ENCODE measurements at places on chromosomes 2 and 18.

- no peaks in the 10 kb centered on the region for H3K36me3 ChIP-seq
- H3K27ac ChIP-seq: no peak overlapping the region
- no peak overlapping the region for H3K4me3 ChIP-seq
- H3K4me1 ChIP-seq: no peaks in the 10 kb centered on the region
Observed at GRCh38 chr2:25063876-25064660, 22.2 kb downstream of the EFR3B start.

DNA sequence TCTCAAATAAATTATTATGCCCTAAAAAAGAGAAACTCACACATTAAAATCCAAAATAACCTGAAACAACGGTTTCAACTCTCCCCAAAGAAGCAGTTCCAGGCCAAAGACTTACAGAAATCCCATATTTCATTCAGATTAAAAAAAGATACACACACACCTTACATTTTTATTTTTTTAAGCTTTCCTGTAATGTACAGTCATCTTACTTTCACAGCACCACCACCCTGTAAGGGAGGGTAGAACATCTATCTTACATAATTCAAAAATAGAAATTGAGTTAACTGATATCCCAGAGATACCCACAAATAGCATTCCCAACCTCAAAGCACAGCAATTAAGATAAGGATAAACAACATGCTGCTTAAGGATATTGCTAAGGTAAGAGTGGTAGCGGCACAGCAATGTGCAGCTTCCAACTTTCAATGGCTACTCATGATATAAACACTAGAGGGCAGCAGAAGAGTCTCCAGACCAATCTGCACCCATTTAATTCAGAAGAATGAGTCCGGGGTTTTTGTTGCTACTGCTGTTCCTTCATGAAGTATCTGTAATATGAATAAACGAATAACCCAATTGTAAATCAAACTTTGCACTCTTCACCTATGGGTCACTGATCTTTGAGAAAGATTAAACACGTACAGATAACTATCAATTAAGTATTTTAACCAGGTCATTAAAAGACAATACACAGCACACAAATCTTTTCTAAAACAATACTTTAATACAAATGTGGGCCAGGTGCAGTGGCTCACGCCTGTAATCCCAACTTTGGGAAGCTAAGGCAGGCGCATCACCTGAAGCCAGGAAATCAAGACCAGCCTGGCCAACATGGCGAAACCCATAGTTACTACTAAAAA lies 11.3 kb downstream of the GFPT1 start:
- peaks cover 17% of the 10 kb centered on the region for H3K36me3 ChIP-seq
- H3K4me3 ChIP-seq: no peak overlapping the region
- DNase-seq: peak; percentile 69
- H3K27ac ChIP-seq: no peak overlapping the region
- H3K4me1 ChIP-seq: no peaks in the 10 kb centered on the region

GRCh38 chr18:77205769-77206168 lies 43.9 kb upstream of the GALR1 start:
- no peaks in the 10 kb centered on the region for H3K36me3 ChIP-seq
- peaks cover 25% of the 10 kb centered on the region for H3K4me1 ChIP-seq
- no peak overlapping the region for H3K4me3 ChIP-seq
- H3K27me3 ChIP-seq: no peaks in the 10 kb centered on the region

DNA sequence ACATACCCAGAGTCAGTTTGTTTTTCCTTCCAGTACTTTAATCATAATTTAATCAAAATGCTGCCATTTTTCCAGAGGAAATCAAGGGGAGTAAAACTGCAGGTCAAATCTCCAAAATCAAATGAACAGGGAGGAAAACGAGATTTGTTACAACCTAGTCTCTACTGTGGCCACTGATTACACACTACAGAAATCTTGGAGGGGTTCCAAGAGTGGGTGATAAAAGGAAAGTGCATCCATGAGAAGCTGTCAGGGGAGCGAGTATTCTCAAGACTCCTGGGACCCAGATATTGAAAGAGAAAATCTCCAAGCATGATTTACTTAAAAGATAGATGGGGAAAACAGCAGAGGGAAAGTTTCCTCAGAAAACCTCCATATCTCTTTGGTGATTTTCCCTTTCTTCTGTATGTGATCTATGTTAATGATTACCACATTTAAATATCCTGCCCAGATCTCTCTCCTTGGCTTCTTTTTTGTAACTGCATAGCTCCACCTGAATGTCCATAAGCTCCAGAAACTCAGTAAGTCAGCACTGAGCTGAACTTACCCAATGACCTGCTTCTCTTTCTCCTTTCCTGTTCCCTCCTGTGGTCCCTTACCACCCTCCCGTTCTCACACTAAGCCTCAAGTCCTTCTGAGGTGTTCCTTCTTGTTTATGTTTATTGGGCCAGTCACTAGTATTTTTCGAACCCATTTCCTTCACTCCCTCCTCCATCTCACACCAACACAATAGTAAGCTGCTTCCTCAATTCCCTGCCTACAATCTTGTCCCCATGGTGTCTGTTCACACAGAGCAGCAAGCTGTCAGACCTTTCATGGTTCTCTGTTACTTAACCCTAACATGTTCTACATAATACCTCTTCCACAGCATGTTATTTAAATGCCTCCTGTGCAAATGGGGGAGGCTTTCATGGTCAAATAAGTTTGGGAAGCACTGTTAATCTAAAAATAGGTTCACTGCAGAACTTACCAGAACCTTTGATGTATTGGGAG lies 73.9 kb upstream of the TWSG1 start:
- no peak overlapping the region for H3K27ac ChIP-seq
- no peaks in the 10 kb centered on the region for H3K4me1 ChIP-seq
- H3K4me3 ChIP-seq: no peak overlapping the region
- DNase-seq: no peak

- DNase-seq: no peak
- H3K27ac ChIP-seq: no peak overlapping the region
- H3K36me3 ChIP-seq: no peaks in the 10 kb centered on the region
- H3K27me3 ChIP-seq: no peaks in the 10 kb centered on the region
- no peak overlapping the region for H3K4me3 ChIP-seq
Observed at GRCh38 chr2:72527424-72527823, 298.4 kb downstream of the EXOC6B start.

GRCh38 chr18:2987876-2988790 lies 24.8 kb downstream of the LPIN2 start:
- H3K36me3 ChIP-seq: no peaks in the 10 kb centered on the region
- peaks cover 22% of the 10 kb centered on the region for H3K4me1 ChIP-seq
- H3K4me3 ChIP-seq: no peak overlapping the region
- no peaks in the 10 kb centered on the region for H3K27me3 ChIP-seq

GRCh38 chr2:74861531-74861930 lies 27.6 kb downstream of the HK2 start:
- peaks cover 2% of the 10 kb centered on the region for H3K36me3 ChIP-seq
- H3K27ac ChIP-seq: no peak overlapping the region
- no peak overlapping the region for H3K4me3 ChIP-seq
- H3K4me1 ChIP-seq: no peaks in the 10 kb centered on the region

DNA sequence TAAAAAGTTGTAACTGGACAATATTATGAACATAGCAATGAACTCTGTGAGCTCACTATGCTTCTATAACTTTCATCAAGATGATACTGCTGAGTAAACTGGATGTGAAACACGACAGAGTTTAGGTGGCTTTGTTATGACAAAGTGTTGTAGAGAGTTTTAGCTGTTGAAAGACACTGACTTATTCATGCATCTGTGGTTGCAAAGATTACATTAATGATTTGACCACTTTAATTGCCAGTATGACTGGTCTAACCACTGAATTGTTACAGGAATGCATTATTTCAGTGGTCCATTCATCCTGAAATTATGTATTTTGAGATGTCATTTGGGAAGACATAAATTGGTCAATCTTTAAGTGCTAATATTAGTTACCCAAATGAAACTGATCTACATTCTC lies 117.9 kb downstream of the SPHKAP start:
- no peak overlapping the region for H3K4me3 ChIP-seq
- H3K27me3 ChIP-seq: no peaks in the 10 kb centered on the region
- DNase-seq: no peak
- H3K36me3 ChIP-seq: no peaks in the 10 kb centered on the region
- no peak overlapping the region for H3K27ac ChIP-seq

DNA sequence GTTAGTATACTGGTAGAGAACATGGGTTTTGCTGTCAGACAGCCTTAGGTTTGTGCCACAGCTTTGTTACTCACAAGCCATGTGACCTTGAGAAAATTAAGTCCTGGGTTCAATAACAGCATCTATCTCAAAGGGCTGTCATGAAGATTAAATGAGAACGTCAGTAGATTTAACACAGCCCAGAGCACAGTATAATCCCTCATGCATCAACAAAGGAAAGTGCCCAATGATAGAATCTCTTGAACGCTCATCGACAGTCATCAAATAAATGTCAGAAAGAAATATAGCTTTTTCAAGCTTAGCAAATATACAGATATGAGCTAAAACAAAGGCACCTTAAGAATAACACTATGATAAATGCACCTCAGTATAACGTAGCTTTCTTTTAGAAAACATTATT lies 22.3 kb downstream of the CUL3 start:
- no peak for DNase-seq
- no peak overlapping the region for H3K27ac ChIP-seq
- peak overlapping the region; percentile 30 for H3K4me3 ChIP-seq
- H3K4me1 ChIP-seq: peaks cover 38% of the 10 kb centered on the region
- H3K36me3 ChIP-seq: peaks cover 14% of the 10 kb centered on the region
- no peaks in the 10 kb centered on the region for H3K27me3 ChIP-seq

GRCh38 chr18:32707147-32707546 lies 65.7 kb downstream of the KLHL14 start:
- no peaks in the 10 kb centered on the region for H3K36me3 ChIP-seq
- no peak overlapping the region for H3K4me3 ChIP-seq
- H3K4me1 ChIP-seq: no peaks in the 10 kb centered on the region
- H3K27ac ChIP-seq: no peak overlapping the region
- no peak for DNase-seq

- H3K27me3 ChIP-seq: no peaks in the 10 kb centered on the region
- peaks cover 20% of the 10 kb centered on the region for H3K4me1 ChIP-seq
- no peak for DNase-seq
- H3K4me3 ChIP-seq: no peak overlapping the region
Observed at GRCh38 chr2:191109888-191110287, 40.9 kb downstream of the STAT4 start.

DNA sequence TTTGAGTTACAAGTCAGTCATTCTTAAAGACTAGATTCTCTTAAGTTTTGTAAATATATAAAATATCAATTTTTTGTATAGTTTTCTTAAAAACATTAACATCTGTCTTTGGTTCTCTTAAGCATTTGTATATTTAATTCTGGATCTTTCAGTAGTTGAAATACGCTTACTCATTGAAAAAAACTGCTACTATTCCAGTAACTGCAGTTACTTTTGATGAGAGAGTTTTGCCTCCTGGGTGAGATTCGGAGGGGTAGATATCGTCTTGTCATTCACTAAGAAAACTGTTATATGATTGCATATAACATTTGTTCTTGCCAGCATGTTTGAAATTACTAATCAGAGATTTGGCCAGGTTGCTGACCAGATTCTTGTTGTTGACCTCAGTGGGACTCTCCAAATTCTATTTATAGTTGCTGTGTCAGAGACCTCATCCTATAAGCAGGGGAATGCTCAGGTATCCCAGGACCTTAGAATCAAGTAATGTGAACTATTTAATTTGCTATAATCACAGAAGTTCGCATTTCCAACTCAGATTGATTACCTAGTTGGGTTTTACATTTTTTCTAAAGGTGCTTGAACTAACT lies 7.9 kb downstream of the AGPS start:
- no peaks in the 10 kb centered on the region for H3K27me3 ChIP-seq
- H3K4me1 ChIP-seq: peaks cover 4% of the 10 kb centered on the region
- DNase-seq: no peak
- peaks cover 2% of the 10 kb centered on the region for H3K36me3 ChIP-seq
- H3K27ac ChIP-seq: no peak overlapping the region
- H3K4me3 ChIP-seq: no peak overlapping the region

DNA sequence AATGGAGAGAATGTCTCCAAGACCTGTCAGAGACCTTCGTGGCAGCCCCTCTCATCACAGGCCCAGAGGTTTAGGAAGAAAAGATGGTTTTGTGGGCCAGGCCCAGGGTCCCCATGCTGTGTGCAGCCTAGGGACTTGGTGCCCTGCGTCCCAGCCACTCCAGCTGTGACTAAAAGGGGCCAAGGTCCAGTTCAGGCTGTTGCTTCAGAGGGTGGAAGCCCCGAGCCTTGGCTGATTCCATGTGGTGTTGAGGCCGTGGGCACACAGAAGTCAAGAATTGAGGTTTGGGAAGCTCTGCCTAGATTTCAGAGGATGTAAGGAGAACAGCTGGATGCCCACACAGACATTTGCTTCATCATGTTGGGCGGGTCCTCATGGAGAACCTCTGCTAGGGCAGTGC lies 45.1 kb upstream of the ACTR2 start:
- DNase-seq: no peak
- no peak overlapping the region for H3K4me3 ChIP-seq
- no peak overlapping the region for H3K27ac ChIP-seq
- no peaks in the 10 kb centered on the region for H3K36me3 ChIP-seq

GRCh38 chr2:104040771-104041170 lies 813.1 kb upstream of the POU3F3 start:
- DNase-seq: no peak
- H3K4me3 ChIP-seq: no peak overlapping the region
- H3K36me3 ChIP-seq: no peaks in the 10 kb centered on the region
- H3K4me1 ChIP-seq: no peaks in the 10 kb centered on the region
- no peaks in the 10 kb centered on the region for H3K27me3 ChIP-seq

DNA sequence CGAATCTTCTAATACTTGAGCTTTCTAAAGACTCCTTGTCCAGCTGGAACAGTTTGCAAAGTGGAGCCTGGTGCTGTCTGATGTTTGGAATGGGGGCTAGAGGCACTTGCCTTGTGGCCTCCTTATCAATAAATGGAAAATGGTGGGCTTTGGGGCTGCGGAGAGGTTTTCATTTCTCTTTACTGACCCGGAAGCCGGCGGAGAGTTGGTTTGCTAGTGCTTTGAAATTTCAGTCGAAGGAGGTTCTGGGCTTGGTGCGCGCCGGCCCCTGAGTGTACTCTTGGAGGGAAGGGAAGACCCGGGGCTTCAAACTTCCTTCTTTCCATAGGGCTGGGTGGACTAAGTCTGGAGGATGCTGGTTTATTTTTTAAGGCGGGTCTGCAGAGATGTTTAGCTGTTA lies 714 bp downstream of the RPIA start:
- H3K36me3 ChIP-seq: no peaks in the 10 kb centered on the region
- H3K4me3 ChIP-seq: peak overlapping the region; percentile 85
- peak; percentile 34 for DNase-seq

GRCh38 chr2:120110507-120110906 lies 97.6 kb downstream of the EPB41L5 start:
- H3K27me3 ChIP-seq: no peaks in the 10 kb centered on the region
- H3K36me3 ChIP-seq: no peaks in the 10 kb centered on the region
- H3K27ac ChIP-seq: no peak overlapping the region

- H3K36me3 ChIP-seq: no peaks in the 10 kb centered on the region
- no peaks in the 10 kb centered on the region for H3K27me3 ChIP-seq
- DNase-seq: no peak
- no peak overlapping the region for H3K4me3 ChIP-seq
- H3K4me1 ChIP-seq: no peaks in the 10 kb centered on the region
- no peak overlapping the region for H3K27ac ChIP-seq
Observed at GRCh38 chr18:38239606-38240005, 674.0 kb upstream of the CELF4 start.

GRCh38 chr2:217086038-217086522 lies 226.2 kb upstream of the TNP1 start:
- H3K4me3 ChIP-seq: no peak overlapping the region
- no peaks in the 10 kb centered on the region for H3K36me3 ChIP-seq
- no peak overlapping the region for H3K27ac ChIP-seq
- no peaks in the 10 kb centered on the region for H3K4me1 ChIP-seq
